ENCODE measurements at places on chromosomes 6 and 20.

GRCh38 chr6:105941621-105942412 is 144.3 kb upstream of the PRDM1 start:
- no peak for DNase-seq

- DNase-seq: no peak
These were observed 12.7 kb upstream of the SMOC2 start for GRCh38 chr6:168428052-168428826.

DNA sequence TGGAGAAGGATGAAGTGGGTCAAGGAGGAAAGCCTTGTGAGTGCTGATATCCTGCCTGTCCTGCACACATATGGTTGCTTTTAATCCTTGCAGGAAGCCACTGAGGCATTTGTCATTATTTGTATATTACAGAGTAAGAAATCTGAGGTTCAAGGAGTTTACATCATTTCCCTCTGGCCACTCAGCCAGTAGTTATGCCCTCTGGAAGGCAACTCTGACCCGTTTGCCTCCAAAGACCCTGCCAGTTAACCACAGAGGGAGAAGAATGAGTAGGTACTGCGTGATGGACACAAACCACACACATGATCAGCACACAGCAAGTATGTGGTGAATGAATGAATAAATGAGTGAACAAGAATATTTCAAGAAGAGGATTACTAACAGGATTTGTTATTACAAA is 7.9 kb upstream of the FAM210B start:
- DNase-seq: no peak

- no peak for DNase-seq
These were observed 41.6 kb downstream of the FAM209B start for GRCh38 chr20:56574531-56575142.

GRCh38 chr6:13741365-13741764 is 29.7 kb upstream of the RANBP9 start:
- DNase-seq: no peak

DNA sequence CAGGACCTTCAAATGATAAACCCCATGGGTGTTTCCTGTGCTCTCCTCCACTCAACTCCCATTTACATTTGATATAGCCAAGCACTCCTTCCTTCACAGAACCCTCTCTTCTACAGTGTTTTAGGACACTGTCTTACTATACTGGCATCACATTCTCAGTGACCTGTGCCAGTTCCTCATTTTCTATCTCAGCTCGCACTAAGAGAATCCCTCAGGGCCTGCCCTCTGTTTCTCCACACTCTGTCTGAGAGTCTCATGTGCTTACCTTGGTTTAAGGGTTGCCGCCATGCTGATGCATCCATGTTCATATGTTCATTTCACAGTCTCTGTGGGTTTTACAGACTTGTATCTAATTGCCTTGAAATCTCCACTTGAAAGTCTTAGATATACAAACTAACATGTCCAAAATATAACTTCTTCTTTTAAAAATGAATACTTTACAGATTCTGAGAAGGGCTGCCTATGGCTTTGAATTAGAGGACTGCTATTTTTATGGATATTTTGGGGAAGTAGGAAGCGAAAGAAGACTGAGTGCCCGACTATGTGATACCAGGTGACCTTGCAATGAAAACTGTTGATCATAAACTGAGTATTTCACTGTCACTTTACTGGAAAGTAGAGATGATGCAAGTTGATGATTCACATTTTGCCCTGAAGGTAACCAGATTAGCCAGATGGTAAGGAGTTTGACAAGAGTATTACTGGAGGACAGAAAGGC is 153.1 kb upstream of the SIM1 start:
- DNase-seq: no peak

DNA sequence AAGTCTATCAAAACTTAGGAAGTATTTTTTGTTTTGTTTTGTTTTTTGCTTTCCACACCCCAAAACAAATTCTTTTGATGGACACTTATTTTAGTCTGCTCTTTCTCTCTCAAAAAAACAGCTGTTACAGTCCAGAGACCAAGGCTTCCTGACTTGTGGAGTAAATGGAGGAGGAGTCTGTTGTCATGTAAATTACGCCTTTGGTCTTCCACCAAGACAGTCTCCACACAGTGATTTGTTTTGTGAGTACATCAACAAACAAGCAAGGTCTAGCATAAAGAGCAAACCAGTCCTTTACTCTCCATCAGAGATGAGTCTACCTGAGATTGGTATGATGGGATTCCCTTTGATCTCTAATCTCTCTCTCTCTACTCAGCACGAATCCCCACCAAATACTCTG is 588.0 kb upstream of the ARID1B start:
- DNase-seq: no peak

DNA sequence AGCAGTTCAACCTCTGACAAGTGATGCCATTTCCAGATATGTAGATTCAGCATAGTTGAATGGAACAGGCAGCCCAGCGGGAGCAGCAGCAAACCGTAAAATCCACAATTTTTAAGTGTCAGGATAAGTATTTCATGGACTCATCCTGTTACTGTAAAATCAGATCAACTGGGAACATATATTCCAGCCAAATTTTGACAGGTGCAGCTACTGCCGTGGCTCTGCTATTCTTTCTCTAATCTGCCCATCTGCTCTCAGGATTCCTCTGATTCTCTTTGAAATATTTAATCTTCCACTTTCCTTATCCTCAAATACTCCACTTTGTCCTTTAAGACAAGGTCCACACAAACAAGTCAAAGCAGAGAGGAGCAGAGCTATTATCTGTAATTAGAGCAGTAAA is 245.4 kb upstream of the ASCC3 start:
- no peak for DNase-seq

DNA sequence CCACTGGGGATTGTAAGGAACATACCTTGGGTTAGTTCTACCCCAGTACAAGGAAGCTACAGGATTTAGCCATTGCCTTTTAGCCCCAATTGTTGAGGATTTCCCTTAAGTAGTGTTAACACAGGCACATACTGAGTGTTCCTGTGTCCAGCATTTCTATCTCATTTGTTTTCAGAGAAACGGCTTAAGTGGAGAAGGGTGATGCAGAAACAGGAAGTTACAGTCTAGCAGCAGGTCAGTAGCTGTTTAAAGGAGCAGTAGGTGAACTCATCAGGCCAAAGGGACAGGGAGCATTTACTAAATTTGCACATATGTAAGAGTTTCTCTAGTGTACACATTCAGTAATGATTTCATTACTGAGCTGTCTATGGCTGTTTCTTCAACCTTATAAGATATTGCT is 644.2 kb upstream of the GJE1 start:
- no peak for DNase-seq

DNA sequence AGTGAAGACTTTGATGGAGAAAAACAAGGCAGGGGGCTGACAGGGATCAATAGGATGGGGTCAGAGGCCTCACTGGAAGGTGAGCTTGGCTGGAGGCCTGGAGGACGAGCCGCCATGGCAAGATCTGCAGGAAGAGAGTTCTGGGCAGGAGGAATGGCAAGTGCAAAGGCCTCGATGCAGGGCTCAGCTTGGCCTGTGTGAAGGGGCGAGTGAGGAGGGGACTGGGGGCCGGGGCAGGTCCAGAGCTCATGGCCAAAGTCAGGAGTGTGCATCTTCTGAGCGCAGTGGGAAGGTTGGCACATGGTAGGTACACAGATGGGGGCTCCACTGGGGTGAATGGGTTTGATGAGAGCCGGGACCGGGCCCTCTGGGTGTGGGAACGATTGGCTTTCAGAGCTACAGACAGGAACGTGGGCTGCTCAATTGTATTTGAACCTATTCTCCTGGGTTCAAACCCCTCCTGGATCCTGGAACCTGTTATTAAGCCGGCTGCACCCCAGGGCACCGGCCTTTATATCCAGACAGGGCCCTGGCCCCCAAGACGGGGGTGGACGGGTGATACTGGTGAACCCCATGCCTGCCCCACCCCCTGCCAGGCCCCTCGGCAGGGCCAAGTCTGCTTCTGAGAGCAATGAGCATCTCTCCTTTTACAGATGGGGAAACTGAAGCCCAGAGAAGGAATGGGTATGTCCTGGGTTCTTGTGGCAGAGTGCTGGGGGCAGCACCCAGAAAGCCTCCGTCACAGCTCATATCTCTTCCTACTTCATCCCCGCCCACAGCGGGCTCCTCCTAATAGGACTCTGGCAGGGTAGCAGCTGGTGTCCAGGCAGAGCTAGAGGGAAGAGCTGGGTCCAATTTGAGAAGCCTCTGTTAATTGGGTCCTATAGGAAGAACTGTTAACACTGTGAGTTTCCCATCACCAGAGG is 106.1 kb downstream of the CEBPB start:
- DNase-seq: no peak

DNA sequence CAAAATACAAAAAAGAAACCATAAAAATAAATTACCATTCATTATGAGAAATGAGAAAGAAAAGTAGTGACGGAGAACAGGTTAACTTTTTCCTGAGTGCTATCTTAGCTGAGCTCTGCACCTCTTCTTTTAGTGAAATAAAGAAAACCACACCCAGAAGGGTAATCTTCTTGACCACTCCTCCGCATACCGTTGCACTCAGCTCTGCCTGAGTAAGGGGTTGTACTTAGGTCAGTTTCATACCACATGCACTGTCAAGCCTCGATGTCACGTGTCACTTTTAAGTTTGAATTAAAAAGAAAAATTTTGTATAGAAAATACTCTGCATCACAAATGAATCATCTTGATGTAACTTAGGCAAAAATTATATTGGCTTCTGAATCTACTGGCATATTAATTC is 2.8 kb downstream of the EZR start:
- no peak for DNase-seq

DNA sequence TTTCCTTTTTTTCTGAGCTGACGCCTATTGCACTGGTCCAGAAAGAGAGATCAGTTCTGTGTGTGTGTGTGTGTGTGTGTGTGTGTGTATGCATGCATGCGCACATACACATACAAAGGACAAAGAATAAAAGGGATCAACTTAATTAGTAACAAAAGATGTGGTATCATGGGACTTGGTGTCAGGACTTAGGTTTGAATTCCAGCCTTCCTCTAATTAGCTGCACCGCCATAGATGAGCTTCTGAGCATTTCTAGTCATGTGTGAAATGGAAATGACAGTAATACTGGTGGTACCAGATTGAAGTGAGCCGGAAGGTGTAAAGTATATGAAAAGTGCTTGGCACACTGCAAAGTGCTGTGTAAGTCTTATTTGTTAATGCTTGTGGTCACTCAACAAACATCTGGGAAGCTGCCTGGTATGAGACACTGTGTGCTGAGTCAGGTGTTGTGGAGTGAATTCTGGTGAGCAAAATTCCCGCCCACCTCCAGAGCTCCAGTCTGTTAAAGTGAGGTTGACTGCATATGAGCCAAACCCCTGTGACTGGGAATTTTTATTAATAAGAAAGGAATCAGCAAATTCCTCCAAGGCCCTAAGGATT is 12.4 kb downstream of the DAAM2 start:
- no peak for DNase-seq

GRCh38 chr20:20447196-20447595 is 79.3 kb downstream of the INSM1 start:
- no peak for DNase-seq

GRCh38 chr20:63597651-63598478 is 23.8 kb upstream of the HELZ2 start:
- no peak for DNase-seq

DNA sequence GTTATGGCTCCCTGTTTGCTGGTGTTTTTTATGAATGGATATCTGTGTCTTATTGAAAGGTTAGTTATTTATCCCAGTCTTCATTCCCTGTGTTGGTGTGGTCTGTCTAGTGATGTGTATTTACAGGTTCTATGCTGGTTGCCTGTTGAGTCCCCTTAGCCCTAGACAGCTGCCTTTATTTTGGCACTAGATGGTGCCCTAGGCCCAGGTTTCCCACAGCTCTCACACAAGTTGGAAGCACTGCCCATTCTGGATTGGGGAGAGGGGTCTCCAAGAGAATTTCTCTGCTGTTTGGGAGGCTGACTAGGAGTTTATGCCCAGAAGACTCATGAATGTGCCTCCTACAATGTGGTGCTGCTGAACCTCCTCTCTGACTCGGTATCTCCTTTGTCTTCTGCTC is 12.4 kb downstream of the GRM1 start:
- no peak for DNase-seq

DNA sequence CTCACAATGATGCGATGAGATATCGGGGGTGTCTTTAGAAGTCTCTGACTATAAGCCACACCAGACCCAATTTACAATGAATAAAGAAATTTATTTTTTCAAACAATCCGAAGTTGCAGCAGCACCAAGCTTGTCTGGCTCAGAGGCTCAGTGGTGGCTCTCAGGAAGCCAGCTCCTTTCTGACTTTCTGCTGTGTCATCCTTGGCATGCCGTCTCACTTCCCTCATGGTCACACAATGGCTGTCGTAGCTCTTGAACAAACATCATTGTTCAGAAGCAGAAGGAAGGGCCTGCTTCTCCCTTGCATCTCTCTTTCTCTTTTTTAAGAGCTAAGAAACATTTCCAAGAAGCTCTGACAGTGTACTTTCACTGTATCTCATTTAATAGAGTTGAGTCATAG is 299.0 kb downstream of the DOK5 start:
- DNase-seq: no peak

GRCh38 chr20:1184638-1185315 is at the start of gene TMEM74B:
TSS of gene TMEM74B (minus strand) at chr20:1184981. CDS start at chr20:1183801, 1,180 bp downstream.
- DNase-seq: no peak

GRCh38 chr6:143283887-143284645 is 166.4 kb downstream of the ADAT2 start:
- DNase-seq: no peak

GRCh38 chr20:35568645-35569044 is 26.8 kb downstream of the ERGIC3 start:
- DNase-seq: no peak

DNA sequence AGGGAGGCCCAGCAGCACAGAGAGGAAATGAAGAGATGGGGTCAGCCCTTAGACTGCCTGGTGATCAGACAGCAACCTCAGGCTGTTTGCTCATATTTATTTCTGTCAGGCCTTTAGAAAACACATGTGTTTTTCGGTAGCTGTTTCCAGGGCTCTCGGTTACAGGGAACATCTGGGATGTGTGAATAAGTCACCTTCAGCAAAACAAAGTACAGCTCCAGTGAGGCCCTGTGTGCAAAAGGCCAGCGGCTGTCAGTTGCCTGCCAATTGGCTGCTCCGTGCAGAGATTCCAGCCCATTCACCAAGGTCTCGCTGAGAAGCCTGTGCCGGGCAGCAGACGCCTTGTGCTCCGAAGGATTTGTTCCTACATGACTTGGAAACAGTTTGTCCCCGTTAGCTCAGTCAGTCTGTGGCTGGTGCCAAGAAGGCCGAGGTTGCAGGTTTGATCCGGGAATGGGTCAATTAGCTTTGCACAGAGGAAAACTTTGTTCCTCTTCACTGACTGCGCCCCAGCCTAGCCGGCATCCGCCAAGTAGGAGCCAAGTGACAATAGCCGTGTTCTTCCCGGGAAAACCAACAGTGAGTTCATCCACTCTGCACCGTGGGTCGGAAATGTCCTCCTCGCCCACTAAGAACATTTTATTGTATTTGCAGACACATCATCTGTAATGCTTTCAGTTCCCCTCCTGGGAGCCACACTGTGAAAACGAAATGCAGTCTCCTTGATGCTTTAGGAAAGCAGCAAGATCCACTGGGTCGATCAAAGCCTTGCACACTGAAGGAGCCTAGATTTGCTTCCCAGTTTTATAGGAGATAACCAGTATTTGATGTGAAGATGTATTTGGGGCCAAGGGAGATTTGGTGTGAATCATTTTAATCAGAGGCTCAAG is 315.4 kb upstream of the CDYL start:
- no peak for DNase-seq
